ENCODE measurements at places on chromosomes 4 and X.

- no peak for DNase-seq
Observed at GRCh38 chrX:82711457-82711856, 796.6 kb upstream of the POU3F4 start.

- DNase-seq, result no peak
Observed at GRCh38 chr4:6123541-6123940, 76.8 kb downstream of the JAKMIP1 start.

- DNase-seq, result no peak
Observed at GRCh38 chrX:54817220-54817820, 9.8 kb downstream of the MAGED2 start.

DNA sequence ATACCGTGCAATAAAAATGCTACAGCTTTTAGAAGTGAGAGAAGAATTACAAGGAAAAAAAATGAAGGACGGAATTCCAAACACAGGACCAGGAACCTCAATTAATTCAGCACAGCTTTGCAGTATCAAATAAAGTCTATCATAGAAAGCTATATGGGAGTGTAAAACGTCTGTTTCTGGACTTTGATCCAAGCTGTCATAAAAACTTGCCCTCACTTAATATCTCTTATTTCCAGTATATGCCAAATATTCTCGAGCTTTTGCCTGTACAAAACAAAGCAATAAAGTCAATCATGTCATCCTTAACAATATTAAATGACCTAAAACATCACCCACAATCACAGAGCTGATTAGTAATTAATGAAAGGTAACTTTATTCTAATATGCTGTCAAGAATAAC lies 4.2 kb downstream of the PDE5A start:
- no peak for DNase-seq

- DNase-seq, result no peak
Observed at GRCh38 chr4:187782286-187782824, 213.2 kb upstream of the ZFP42 start.

GRCh38 chr4:85866508-85866907 lies 391.6 kb downstream of the ARHGAP24 start:
- no peak for DNase-seq

DNA sequence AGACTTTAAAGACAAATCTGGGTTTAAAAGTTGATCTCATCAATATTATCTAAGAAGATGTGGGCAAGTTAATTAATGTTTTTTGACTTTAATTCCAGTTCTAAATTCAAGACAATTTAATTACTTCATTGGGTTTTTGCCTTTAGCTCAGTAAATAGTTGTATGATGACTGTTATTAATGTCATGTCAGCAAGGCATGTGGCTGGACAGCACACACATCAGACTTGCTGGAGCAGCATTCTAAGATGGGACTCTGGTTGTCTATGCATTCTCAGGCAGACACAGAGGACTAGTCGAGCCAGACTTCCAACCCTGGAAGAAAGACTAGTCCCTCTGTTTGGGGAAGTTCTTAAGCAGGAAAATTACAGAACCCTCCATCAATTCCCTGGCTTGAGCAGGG lies 180.7 kb upstream of the GK2 start:
- no peak for DNase-seq
